Activated T-helper 1 cell treated with Interleukin-2 at 50 U/mL for 16 hours (primary cell): ENCODE measurements at places on chromosomes 2 and 18.
A peak's percentile ranks its signal among the peaks of the same experiment; 100 is the strongest.

GRCh38 chr2:198322275-198322674, 517.9 kb downstream of the PLCL1 start:
- no peak for DNase-seq

DNA sequence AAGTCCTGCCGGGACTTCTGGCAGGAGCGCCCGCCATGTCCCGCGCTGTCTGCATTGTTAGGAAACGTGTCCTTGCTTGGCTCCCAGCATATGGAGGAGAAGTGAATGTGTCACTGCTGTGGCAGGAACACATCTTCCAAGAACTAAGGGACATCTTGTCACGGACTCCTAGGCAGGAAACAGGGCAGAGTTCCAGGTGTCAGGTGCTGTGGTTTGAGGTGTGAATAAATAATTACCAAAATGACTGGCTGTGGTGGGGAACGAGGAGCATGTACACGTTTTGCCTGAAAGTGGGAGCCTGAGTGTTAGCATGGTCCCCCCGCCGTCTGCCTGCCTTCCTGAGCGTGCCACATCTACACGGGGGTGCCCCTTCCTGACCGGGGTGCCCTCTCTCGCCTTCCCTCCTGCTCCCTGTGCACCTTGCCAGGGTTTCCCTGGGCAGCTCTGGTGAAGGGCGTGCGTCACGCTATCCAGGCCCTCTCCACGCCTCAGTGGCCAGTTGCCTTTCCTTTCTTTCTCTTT, 237.5 kb downstream of the LDLRAD4 start:
- peak; percentile 21 for DNase-seq

DNA sequence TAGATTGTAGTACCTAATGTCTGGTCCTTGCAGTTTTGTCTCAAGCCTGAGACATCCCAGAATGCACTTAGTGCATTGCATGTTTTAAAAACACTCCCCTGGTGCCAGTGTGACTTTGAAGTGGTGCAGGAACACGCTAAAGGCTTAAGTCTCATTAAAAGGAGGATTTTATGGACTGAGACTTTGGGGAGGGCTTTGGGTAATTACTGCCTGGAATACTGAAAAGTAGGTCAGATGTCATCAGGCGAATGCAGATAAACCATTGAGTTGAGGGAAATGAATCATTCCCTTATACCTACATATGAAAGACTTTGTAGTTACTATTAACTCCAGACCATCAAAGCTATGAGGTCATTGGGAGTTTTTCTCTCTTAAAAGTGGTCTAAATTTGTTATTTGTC, 3.0 kb upstream of the OSBPL1A start:
- DNase-seq = no peak

DNA sequence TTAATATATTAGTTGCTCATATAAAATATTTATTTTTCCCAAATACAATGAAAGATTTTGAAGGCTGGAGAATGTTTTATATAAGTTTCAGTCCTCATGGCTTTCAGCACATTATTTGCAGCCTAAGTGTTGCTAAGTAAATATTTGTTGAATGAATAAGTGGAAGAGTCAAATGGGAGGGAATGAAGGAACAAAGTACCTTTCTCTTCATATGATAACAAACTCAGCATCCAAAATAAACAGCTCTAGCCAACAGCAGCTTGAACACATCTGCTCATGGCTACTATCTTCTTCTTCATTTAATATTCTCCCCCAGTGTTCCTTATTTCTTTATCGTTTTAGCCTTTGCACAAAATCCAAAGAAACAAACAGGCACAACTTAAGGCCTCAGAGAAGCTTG, 385.2 kb upstream of the PIK3C3 start:
- no peak for DNase-seq

- DNase-seq = no peak
Observed at GRCh38 chr2:207200136-207200535, 34.4 kb upstream of the KLF7 start.

DNA sequence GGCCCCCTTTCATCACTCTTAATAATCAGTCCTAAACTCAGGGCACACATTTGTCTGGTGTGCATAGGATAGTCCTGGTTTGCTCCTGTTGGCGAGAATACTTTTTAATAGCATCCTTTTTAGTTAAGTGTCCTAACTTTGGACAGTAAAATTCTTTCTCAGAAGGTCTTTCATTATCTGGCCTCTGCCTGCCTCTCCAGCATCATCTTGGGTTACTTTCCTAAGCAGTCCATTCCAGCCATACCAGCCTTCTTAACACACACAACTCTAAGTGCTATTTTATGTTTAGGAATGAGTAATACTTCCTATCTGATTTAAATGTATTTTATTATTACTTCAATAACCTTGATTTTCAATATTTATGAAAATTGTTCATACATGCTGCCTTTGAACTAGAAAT, 151.0 kb downstream of the ACOXL start:
- DNase-seq = no peak

GRCh38 chr18:59021500-59021899, 118.2 kb upstream of the SEC11C start:
- no peak for DNase-seq

GRCh38 chr2:74843899-74844298, 10.0 kb downstream of the HK2 start:
- no peak for DNase-seq

DNA sequence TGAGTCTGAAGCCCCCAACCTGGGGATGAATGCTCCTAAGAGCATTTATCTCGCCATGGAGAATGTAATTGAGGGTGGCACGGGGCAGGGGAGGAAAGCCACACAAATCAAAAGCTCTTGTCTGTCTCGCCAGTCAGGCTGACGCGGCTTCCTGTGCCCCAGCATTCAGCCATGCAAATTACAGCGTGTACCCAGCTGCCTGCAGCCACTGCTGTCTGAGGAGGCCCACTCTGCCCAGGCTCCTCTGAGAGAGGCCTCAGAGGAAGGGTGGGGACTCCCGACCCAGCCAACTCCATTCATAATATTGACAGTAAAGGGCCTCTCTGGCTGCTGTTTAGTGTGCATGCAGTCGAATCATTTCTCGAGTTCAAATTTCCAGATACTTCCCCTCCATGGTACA, 22.0 kb downstream of the SMAD7 start:
- DNase-seq = peak; percentile 64

- no peak for DNase-seq
Observed at GRCh38 chr2:107362993-107363392, 463.7 kb upstream of the RGPD4 start.

DNA sequence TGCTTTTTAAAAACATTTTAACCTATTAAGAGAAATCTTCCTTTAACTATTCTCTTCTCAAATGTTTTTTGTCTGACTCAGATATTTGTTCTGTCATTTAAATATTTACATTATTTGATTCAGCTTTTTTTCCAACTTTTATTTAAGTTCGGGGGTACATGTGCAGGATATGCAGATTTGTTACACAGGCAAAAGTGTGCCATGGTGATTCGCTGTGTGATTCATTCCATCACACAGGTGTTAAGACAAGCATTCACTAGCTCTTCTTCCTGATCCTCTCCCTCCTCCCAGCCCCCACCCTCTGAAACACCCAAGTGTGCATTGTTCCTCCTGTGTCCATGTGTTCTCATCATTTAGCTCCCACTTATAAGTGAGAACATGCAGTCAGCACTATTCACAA, 19.4 kb downstream of the SP100 start:
- no peak for DNase-seq

GRCh38 chr2:216777637-216778273, 82.1 kb downstream of the TNP1 start:
- no peak for DNase-seq

- peak; percentile 11 for DNase-seq
Observed at GRCh38 chr2:33275689-33276444, 200.6 kb upstream of the RASGRP3 start.

GRCh38 chr18:44321868-44322590, 358.7 kb upstream of the SETBP1 start:
- no peak for DNase-seq

DNA sequence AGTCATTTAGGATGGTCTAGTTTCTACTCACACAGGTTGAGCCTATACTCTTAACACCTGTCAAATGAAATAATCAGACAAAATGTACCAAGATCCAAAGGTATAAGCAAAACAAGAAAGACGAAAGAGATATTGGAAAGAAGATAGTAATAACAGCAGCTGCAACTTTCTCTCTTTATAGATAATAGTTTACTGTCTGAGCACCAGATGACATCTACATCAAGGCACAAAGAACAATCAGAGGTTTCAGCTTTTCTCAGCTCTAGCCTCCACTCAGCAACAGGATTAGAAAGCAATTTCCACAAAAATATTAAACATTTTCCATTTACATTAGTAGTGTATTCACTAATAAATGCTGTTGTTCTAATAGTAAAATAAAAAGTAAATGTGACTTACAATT, 66.3 kb downstream of the RTTN start:
- DNase-seq = no peak

- no peak for DNase-seq
Observed at GRCh38 chr2:200800458-200800857, 11.3 kb upstream of the BZW1 start.

DNA sequence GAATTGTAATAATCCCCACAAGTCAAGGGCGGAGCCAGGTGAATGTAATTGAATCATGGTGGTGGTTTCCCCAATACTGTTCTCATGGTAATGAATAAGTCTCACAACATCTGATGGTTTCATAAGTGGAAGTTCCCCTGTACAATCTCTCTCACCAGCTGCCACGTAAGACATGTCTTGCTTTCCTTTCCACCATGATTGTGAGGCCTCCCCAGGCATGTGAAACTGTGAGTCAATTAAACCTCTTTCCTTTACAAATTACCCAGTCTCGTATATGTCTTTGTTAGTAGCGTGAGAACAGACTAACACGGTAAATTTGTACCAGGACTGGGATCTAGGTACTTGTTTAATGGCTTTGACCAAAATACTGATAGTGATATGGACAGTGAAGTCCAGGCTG, 744.3 kb upstream of the REG3G start:
- DNase-seq = no peak

- DNase-seq = peak; percentile 95
Observed at GRCh38 chr2:108448678-108449409, at the start of gene GCC2. GCC2 (plus strand) TSS chr2:108449206; CDS start chr2:108449275, 69 bp downstream.

DNA sequence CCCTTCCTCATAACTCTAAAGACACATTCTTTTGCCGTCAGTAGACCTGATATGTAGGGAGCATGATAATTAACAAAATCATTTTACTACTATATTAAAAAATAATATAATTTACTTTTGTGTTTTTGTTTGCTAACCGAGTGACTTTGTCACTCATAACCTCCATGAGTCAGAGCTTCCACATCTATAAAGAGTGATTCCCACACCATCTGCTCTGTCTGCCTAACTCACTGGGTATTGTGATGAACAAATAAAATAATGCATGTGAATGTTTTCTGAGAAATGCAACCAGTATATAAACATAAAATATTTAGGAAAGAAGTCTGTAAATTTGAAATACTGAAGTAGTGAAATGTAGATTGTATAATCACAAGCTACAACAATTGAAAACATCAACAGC, 123.4 kb upstream of the DSEL start:
- no peak for DNase-seq

DNA sequence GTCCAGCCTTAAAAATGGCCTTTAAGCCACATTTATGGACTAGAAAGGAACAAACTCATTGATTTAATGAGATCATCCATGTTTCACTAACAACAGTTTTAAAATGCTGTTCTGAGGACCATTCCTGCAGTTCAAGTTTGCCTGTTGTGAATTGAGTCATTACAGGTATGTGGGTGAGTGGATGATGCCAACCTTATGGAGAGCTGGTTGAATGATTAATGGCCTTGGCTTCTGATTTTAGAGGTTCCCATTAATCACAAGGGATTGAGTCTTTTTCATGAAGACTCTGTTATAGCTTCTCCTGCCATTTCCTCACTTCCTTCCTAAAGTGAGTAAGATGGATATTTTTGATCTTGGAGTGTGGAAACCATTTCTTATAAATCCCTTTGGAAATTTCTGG, 459.8 kb upstream of the SLC14A2 start:
- no peak for DNase-seq

GRCh38 chr2:56315376-56315775, 131.6 kb downstream of the CCDC85A start:
- DNase-seq = no peak

- no peak for DNase-seq
Observed at GRCh38 chr18:43919551-43919950, 642.3 kb upstream of the SYT4 start.

DNA sequence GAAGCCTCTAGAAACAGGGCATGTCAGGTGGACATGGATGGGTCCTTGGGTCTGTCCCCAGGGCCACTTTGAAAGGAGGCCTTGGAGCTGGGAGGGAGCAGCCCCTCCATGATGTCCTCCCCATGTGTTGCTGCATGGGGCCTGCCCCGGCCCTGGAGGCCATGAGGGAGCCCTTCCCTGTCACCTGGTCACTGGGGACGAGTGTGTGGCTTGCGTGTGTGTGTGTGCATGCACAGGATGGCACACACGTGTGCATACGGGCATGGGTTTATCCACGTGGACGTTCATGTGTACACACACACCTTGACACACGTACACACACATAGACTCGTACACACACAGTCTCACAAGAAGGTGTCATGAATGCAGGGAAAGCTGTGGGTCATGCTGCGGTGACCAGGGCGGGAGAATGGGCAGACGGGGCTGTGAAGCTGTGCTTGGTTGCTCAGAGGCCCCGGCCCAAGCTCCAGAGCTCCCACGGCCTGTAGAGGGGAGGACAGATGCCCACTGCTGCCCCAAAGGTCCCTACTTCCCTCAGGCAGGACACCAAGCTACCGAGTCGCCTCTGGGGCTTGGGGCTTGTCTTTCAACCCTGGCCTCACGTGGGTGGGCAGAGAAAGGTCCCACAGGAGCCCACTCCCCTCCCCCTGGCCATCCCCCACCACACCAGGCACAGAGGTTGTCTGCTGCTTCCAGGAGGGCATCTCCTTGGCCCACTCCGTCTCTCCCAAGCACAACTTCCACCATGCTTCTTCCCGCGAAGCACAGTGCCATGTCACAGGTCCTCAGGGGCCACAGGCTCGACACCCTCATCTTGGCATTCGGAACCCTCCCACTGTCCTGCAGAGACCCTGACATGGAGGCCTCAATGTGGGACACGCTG, 42.3 kb upstream of the GPC1 start:
- no peak for DNase-seq

DNA sequence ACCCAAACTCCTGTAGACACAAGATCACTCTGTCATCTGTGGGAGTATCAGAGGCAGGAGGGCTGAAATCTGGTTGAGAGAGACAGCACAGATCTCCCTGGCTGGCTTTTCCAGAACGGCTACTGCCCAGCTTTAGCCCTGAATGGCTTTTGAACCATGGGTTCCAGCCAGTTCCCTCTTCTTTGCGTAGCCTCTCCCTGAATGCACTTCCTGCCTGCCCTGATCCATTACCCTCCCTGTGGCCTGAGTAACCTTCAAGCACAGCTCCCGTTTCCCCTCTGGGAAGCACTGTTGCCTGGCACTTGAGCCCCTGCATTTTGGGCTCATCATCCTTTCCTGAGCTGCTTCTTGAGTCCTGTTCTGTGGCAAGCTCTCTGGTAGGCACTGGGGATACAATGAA, 68.8 kb downstream of the ASAP2 start:
- DNase-seq = no peak
